ENCODE measurements at places on chromosomes 7 and 10.

- no peak for DNase-seq
Observed at GRCh38 chr7:102286237-102287110, at the start of gene SH2B2. Gene SH2B2 (plus strand): TSS chr7:102286868. CDS start chr7:102300551, 13,683 bp downstream.

- DNase-seq, result no peak
Observed at GRCh38 chr10:11303361-11304170, 285.9 kb downstream of the CELF2 start.

GRCh38 chr10:103109821-103110220 lies 83.3 kb downstream of the NT5C2 start:
- no peak for DNase-seq

- DNase-seq, result no peak
Observed at GRCh38 chr7:86320341-86320740, 323.4 kb upstream of the GRM3 start.

GRCh38 chr7:80827239-80827633 lies 91.6 kb downstream of the SEMA3C start:
- no peak for DNase-seq

DNA sequence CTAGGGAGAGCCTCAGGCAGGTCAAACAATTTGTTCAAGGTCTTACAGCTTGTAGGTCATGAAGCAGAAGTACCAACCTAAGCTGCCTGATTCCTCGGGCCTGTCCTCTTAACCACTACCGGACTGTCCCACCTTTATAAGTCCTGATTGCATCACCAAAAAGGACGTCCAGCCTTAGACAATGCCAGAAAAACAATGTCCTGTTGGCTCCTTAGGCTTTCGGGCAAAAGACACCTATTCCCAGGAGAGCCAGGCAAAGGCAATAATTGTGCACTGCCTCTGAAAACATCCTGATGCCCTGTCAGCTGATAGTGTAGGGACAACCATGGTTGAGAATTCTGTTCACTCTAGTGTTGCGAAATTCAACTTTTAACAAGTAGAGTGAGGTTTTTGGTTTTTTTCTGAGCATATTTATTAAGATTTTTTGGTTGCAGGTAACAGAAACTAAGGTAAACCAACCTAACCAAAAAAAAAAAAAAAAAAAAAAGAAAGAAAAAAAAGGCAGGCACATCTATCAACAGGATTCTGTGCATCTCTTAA lies 40.5 kb downstream of the CDHR3 start:
- DNase-seq, result no peak

DNA sequence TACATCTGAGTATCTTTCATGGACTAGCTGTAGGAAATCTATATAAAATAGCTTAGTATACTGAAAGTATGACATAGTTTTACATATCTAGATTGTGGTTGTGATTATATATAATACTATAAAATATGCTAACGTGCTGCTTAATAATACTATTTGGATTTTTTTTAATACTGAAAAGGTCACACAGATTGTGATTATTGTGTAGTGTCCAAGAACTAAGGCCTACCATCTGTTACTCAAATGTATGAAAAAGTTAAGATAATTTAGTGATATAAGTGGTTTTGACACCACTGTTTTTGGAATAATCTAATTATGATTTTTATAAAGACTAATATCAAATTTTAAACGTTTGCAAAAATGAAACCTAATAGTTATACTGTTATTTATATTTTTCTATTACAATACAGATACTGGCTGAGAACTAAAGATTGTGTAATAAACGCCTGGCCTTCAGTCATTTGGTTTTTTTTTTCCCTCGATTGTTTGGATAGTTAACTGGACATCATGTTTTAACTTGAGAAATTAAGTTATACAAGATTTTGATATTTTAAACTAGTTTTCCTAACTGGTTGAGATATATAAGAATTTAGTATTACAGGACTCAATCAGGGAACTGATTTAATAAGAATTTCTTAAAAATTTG lies 12.6 kb downstream of the PTEN start:
- DNase-seq, result no peak

DNA sequence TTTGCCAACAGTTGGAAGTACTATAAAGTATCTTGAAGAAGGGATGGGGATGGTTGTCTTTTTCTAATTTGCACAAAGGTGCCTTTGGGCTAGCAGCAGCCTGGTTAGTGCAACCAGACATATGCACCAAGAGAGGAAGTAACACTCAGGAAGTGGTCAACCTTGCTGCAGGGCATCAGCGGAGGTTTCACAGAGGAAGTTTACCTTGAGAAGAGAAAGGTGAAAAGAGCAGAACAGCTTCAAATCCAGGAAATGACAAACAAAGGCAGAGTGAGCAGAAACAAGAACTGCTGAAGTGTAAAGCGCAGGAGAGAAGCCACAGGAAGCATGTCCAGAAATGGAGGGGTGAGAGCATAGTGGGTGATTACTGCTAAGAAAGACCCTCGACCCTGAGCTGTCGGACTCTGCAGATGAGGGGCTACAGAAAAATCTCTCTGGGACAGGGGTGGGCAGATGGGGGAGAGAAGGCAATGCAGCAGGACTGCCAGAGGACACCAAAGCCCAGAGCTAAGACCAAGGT lies 66.9 kb downstream of the STK17A start:
- DNase-seq, result peak; percentile 60

DNA sequence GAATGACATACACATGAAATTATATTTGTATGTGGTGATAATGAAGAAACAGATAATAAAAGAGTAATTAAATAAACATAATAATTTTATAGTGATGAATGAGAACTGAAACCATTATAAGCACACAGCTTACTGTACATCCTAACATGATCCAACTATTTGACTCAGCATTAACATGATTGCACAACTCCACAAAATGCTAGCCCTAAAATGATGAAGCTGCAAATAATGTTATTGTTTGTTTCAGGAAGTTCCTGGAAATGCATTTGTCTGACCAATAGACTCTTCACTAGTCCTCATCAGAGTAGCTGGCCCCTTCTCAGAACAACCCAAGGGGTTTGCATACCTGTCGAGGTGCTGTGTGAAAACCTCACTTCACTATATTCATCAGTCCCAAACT lies 115.5 kb downstream of the RTKN2 start:
- no peak for DNase-seq

- DNase-seq, result no peak
Observed at GRCh38 chr7:13834328-13834761, 155.1 kb downstream of the ETV1 start.

DNA sequence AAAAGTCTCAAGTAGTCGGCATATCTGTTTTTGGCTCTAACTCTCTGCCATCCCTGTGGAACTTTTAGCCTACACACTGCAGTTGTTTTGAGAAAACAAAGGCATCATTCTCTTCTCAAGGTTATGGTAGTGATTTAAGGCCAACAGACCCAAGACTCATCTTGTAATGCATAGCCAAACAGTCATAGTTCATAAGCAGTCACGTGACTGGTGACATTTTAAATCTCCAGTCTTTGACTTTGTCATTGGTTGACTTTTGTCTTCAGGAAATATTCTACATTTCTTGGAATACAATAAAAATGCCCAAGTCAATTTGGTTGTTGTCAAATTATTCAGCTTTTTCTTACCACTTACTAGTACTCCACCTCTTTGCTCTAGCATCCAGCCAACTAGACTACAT lies 114.8 kb downstream of the ANKRD30A start:
- DNase-seq, result no peak

DNA sequence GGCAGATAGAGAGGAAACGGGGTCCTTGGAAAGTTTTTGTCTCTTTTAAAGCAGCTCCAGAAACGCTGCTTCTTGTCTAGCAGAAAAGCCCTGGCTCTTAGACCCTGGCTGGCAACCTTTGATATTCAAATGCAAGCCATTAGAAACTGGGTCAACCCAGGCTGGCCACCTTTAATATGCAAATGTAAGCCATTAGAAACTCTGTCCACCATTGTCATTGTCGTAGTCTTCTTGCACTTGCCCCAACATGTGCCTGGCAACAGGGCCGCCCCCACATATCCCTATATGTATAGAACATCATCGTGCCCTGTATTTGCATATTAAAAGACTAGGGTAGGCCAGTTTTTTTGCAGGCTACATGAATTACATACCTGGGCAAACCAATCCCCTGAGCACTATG lies 621.3 kb upstream of the DPP6 start:
- no peak for DNase-seq

DNA sequence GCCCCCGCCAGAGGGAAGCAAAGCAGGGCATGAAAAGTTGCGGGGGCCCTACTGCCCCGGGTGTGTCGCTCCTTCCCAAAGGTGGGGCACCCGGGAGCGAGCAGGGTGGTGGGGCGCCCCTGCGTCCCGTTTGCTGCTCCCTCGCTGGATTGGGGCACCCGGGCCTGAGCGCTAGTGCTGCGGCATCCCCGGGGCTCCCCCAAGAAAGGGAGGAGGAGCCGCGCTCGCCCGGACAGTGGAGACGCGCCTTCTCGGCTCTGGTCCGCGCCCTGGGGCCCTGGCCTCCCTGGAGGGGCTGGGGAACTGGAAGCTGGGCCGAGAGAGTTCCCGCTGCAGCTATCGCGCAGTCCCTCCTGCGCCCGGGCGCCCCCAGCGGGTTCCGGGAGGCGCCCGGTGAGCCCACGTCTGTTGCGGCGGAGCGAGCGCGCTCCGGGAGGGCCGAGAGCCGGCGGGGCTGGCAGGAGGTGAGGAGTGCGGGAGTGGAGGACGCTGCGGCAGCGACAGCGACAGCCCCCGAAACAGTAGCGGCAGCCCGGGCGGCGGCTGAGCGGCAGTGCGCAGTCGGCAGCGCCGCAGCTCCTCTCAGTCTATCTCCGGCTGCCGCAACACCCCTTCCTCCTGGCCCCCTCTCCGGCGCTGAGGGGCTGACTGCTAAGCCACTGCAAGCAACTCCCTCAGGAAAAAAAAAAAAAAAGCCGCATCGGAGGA lies 504 bp upstream of the BMPER start:
- no peak for DNase-seq

GRCh38 chr7:27062946-27063345 lies 32.9 kb downstream of the HOXA1 start:
- no peak for DNase-seq

DNA sequence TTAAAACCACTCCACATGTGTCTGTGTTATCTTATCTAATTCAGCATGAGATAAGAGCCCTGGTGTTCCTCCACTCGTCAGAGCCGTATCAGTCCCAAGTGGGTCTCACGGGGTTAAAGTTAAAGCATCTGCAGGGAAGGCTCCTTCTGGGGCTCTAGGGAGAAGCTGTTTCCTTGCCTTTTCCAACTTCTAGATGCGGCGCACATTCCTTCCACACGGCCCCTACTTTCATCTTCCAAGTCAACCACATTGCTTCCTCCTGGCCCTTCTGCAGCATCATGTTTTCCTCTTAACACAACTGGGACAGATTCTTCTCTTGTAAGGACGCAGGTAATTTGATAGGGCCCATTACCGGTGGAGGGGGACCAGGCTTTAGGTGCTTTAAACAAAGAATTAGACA lies 620.1 kb upstream of the DPP6 start:
- DNase-seq, result no peak

DNA sequence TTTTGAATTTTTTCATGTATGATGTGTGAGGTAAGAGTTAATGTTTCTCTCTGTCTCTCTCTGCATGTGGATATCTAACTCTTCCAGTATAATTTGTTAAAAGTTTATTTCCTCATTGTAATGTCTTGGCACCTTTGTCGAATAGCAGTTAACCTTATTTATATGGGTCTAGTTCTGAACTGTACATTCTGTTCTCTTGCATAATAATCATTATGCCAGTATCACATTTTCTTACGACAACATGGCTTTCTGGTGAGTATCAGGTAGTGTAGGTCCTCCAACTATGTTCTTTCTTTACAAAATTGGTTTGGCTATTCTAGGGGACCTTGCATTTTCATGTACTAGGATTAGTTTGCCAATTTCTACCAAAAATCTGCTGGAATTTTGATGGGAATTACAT lies 337.0 kb upstream of the FZD8 start:
- DNase-seq, result no peak

DNA sequence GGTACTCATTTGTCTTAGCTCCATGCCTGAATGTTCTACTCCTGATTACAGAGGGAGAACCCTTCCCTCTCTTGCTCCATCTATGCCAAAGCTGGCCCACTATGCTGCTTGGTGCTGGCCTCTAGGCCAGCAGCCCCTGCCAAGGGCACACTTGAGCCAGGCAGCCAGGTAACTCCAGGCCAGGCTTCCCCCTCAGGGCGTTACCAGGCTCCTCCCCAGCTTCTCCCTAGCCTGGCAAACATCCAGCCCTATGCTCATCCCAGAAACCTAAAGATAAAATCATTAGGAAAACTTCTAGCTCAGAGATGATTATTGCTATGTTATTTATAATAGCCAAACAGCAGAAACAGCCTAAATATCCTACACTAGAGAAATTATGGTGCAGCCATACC lies 103.7 kb downstream of the KCNMA1 start:
- DNase-seq, result no peak

DNA sequence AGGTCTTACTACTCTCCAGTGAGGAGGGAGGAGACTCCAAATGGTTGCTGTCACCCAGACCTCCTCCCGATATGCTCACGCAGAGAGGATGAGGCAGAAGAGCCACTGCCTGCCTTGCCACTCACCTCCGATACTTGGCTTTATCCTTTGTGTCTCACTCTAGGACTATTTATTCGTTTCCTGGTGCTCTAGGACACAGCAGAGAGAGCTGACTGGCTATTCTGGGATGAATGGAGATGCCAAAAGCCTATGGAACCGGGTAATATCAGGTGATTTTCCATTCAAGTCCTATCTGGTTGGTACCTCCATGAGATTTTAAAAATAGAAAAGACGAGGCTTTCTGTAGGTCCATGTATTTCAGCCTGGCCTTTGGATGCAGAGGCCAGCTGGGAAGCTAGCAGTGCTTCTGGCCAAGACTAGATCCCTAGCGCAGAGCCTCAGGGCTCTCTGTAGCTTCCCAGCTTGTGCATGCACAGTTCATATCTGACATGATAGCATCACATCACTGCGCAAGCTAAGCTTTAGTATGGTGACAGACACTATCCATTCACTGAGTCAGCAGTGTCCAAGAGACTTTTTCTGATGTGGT lies 239.0 kb upstream of the ANKRD30A start:
- DNase-seq, result no peak

DNA sequence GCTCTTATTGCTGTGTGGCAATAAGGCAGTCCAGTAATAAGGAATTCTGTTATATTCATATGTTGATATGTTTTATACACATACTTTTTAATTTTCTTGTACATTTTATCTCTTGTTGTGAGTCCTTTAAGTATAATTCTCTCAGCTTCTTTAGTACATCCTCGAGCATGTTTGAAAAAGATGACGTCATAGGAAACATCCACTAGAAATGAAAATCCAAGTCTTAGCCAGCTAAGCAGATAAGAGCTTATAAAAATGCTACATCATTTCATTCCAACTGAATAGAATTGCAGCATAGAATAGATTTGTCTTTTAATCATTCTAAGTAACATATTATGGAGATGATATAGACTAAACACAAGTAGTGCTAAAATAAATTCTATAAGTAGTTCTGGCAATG lies 283.7 kb upstream of the FZD1 start:
- DNase-seq, result no peak
